ENCODE measurements at places on chromosomes 11 and 22.

DNA sequence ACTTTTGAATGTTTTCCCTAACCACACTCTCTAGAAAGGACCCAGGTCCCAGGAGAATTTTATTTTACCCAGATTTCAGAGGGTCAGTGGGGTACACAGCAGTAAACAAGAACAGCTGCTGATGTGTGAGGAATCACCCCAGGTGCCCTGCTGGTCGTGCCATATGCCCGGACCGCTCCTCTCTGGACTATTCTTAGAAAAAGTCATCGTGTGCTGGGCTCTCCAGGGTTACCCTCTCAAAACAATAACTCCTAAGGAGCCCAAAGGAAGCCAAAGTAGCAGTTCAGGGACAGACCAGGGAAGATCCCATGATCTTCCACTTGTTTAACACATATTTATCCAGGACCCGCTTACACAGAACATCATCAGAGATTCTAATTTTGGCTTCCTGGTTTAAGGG lies 29.7 kb downstream of the LRP4 start:
- no peak for DNase-seq

GRCh38 chr11:126121296-126121695 lies 58.6 kb upstream of the CDON start:
- DNase-seq, result no peak

DNA sequence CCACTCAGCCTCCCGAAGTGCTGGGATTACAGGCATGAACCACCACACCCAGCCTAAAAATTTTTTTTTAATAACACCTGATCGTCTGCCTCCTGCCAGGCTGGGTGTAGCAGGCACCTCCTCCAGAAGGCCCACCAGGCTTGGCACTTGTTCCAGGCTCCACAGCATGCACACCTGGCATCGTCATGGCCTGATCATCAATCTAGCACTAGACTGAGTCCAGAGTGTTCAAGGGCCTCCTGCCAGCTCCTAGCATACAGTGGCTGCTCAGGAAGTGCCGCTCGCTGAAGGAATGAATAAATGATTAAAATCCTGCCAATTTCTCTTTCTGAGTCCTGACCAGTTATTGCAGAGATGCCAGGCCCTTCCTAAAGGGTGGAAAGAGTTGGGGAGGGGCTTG lies 3.5 kb upstream of the PDGFB start:
- DNase-seq, result no peak

- DNase-seq, result no peak
Observed at GRCh38 chr11:46463701-46464421, 72.3 kb upstream of the CHRM4 start.

DNA sequence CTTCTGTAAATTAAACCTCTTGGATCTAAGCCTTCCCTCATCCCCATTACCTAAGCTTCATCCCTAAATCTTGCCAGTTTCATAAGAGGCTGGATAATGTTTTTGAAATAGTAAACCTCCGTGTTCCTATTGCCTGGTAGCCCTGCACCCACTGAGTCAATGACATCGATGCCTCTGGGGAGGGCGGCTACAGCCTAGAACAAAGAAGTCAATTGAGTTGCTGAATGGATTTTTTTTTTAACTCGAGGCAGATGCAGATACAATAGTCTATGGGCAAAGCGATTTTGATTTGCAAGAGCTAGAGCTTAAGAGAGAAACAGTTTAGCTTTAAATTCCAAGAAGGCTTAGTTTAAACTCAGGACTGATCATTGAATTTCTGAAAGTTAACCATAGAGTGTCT lies 121.3 kb downstream of the NECTIN1 start:
- DNase-seq, result no peak

DNA sequence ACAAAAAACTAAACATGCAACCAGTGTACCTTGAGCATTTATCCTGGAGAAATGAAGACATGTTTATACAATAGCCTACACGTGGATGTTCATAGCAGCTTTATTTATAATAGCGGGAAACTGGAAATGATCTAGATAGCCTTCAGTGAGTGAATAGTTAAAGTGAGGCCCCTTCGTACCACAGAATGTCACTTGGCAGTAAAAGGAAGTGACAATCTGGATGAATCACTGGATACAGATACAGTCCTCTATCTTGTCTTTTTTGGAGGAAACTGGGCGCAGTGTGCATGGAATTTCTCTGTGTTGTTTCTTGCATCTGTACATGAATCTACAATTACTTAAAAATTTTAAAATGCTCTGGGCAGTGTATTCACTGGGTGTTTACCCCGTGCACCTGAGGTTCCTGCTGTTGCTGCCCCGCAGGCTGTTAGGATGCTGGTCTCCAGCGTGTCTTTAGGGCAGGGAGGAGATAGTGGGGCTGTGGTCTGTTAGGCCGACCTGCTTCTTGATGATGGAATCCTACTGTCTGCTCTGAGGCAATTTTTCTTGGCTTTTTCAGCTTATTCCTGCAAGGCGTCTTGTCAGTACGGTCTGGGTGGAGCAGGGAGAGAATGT lies 23.2 kb downstream of the DERL3 start:
- no peak for DNase-seq

DNA sequence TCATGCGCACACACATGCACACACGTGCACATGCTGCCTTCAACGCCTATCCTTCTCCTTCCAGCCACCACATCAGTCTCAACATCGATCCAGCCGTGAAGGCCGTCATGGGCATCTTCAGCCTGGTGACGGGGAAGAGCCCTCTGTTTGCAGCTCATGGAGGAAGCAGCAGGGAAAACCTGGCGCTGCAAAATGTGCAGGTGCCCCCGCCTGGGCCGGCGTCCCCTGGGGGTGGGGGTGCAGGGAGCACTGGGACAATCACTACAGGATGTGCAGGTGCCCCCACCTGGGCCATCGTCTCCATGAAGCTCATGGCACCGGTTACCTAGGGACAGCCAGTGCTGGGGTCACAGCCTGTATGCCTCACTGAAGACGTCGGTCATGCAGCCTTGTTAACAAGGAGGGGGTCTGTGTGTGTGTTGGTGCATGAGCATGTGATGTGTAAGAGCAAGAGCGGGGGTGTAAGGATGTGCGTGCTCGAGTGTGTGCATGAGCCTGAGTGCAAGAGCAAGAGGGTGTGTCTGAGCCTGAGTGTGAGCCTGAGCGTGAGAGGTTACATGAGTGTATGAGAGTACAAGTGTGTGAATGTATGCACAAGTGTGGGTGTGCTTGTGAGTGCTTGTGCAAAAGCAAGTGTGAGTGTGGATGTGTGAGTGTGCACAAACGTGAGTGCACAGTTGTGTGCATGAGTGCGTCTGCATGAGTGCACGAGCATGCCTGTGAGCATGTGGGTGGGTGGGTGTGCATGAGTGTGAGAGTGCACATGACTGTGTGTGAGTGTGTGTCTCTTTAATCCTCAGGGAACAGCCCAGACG lies 31.5 kb downstream of the NADSYN1 start:
- DNase-seq, result no peak

All from stimulated activated CD8-positive, alpha-beta memory T cell treated with anti-CD3 and anti-CD28 coated beads, Interleukin-4, amount 100 ng/mL, for 1 hour (primary cell).